Left hindlimb (tissue), 1 donor: ENCODE measurements at places on chromosomes 12 and 14.

DNA sequence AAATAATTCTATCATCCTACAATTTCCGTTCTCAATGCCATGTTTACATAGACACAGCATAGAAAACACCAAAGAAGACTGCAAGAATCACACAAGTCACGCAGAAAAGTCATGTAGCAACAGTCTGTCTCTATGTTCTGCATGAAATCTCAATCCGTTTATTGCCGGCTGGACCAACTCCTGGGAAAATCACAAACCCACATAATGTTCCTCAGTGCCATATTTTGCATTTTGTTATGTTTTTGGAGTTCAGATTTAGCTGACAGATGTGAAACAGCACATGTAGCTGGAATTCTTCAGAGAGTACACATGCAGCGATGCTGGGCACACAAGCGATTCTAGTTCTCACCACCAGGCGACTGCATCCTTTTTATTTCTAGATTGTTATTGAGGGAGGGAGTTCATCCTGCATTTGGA is 193.1 kb downstream of the APAF1 start:
- DNase-seq, result no peak

DNA sequence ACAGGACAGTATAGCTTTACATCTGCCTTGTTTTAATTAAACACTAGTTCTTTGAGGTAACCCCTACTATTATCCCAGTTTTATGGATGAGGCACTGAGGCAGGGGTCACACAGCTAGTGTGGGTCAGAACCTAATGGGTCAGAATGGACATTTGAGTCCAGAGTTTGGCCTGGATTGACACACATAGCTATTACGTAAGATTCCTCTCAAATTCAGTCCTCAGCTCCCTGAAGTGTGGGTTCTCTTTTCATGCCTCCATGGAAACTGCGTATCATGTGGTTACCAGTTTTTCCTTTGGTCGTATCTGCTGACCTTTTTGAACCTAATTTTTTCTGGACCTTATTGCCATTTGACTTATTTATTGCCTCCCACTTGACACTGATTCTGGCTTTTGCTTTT is 40.4 kb downstream of the PSEN1 start:
- no peak for DNase-seq

- DNase-seq, result no peak
Observed at GRCh38 chr12:110936367-110937103, 16.2 kb upstream of the MYL2 start.

DNA sequence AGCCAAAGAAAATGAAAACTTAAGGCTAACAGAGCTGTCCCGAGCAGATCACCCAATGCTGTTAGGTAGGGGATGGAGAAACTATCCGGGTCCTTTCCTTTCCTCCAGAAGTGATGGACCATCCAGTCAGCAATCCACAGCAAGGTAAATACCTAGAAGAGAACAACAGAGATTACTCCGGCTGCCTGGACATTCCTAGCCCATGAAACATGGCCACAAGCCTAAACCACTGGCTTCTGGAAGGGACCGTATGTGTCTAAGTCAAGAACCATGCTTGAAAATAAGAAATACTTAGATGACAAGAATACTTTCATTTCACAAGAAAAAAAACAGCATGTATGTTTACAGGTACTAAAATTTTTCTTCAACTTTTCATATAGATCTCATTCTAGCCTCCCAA is 152.9 kb downstream of the SLC41A2 start:
- no peak for DNase-seq

- peak; percentile 36 for DNase-seq
Observed at GRCh38 chr12:85273381-85274314, 6.4 kb upstream of the ALX1 start.

GRCh38 chr12:85424581-85425348 is 144.7 kb downstream of the ALX1 start:
- peak; percentile 36 for DNase-seq

DNA sequence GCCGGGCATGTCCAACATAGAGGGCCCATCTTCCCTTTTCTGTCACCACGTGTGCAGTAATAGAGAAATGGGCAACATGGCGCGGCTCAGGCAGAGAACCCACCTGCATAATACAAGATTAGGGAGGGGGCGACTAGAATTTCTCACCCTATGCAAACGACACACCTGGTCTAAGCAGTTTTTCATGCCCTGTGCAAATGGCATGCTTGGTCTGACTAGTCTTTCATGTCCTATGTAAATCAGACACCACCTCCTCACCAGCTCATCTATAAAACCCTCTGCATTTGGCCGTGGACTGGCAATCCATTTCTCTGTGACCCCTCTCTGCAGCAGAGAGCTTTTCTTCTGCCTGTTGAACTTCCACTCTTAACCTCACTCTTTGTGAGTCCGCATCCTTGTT is 180.2 kb upstream of the PZP start:
- DNase-seq, result no peak

DNA sequence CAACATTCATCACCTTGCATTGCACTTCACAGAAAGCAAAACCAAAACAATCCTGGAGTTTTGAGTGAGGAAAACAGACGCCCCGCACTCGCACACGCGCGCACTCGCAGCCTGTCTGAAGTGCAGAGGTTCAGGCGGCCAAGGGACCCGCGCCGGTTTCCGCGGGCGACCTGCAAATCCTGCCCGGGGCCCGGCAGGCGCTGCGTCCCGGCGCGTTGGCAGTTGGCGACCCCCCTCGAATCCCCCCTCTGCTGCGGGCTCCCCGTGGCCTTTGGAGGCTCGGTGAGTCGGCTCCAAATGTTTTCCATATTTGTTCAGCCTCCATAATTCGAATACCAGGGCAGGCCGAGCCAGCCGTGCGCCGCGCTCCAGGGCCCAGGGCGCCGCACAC is at the start of gene SSPN:
Gene SSPN, plus strand, starts transcription at position 324 of the 391 bp plus-strand sequence. CDS start 100 bp downstream, outside the sequence.
- peak; percentile 90 for DNase-seq

GRCh38 chr14:75247286-75247922 is 31.2 kb upstream of the FOS start:
- no peak for DNase-seq

DNA sequence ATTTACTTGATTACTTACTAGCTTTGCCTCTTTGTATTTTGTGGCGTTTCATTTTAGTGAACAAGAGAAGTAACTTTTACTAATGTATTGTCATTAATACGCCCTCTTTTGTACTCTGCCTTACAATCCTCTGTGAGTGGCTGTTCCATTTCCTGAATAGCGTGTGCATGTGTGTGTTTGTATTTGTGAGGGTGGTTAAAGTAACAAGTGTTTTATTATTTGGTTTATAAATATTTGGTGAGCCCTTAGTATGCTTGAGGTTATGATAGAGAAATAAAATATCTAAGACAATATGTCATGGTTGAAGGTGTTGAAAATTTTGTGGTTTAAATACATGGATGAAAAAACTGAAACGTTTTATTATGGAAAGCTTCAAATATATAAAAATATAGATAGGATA is 71.7 kb upstream of the REP15 start:
- DNase-seq, result no peak

DNA sequence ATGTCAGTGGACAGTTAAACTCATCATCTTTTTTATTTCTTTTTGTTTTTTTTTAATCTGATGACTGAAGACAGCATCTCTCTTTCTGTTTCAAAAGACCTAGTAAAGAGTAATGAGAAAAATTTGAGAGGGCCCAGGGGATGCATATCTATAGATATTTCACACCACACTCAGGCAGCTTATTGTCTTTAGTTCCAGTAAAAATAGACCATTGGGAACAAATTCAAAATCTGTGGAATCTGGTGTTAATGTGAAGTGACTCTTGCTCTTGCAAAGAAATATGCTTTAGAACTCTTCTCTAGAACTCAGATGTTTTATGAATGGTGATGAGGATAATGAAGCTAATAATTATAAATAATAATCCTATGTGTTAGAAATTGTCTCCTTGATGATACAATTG is 214.5 kb upstream of the ATP2B1 start:
- DNase-seq, result no peak

DNA sequence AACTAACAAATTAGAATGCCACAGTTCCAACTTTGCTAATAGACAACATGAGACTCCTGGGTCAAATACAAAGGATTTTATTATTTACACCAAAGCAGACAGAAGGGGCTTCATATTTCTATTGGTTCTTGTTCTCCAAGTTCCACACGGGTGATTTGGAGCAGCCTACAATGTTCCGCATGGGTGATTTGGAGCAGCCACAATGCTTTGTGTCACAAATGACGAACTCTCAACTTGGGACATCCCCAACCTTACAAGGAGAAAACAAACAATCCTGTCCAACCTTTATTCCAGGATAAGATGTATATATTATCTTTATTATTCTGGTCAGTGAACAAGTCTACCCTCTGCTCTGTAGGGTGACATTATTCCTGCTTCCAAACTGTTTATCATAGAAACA is 694.3 kb upstream of the MGAT4C start:
- DNase-seq, result no peak

DNA sequence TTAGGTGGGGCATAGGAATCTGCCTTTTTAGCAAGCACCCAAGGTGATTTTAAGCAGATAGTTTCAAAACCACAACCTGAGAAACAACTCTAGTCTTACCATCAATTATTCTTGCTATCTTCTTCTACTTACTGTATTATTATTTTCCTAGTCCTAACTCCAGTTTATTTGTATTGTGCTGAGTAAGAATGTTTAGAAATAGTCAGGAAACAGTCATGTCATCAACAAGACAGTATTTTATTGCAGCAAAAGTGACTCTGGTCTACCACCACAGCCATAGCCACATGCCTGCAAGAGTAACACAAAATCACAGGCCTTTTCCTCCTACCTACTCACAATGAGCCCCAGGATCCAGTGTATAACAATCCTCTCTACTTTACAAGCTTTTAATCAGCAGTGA is 46.3 kb upstream of the FLRT2 start:
- no peak for DNase-seq

- DNase-seq, result no peak
Observed at GRCh38 chr12:80422550-80422949, 21.5 kb upstream of the PTPRQ start.

DNA sequence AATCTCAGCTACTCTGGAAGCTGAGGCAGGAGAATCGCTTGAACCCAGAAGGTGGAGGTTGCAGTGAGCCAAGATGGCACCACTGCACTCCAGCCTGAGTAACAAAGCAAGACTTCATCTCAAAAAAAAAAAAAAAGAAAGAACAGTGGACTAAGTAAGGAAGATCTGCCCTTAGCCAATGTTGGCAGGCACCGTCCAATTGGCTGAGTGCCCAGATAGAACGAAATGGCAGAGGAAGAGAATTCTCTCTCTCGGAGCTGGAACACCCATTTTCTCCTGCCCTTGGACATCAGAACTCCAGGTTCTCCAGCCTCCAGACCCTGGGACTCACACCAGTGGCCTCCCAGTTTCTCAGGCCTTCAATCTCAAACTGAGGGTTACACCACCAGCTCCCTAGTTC is 49.9 kb downstream of the ESR2 start:
- DNase-seq, result no peak

DNA sequence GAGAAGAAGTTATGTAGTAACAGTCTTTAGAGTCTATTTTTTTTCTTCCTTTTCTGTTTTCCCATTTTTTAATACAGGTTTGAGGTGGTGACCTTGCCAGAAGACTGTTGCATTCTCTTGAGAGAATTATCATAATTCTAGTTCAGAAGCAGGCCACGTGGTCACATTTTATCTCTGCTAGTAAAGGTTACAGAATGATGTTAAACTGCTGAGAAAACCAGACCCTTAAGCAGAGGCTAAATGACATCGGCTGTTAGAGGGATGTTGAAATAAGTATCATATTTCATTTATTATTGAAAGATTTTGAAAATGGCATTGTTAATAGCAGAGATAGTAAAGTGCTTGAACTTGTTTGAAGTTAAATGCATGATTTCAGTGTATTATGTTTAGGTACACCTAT is 49.2 kb downstream of the BRMS1L start:
- DNase-seq, result no peak

GRCh38 chr14:97380539-97380941 is 583.4 kb downstream of the VRK1 start:
- no peak for DNase-seq

DNA sequence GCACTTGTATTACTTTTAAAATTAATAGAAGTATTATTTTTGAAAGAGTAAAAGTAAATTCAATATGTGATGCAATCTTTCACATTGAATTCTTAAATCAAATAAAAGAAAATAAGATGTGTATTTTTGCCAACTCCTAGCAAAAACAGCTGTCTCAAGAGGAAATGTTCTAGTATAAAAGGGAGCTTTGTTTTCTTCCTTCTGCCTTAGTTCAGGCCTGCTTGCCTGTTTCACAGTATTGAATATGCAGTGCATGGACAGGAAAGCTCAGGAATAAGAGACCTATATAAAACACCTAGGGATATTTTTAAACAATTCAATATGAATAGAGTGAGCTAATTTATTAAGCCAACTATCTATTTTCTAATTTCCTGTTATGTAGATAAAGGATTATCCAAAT is 294.8 kb upstream of the G2E3 start:
- DNase-seq, result no peak

- DNase-seq, result peak; percentile 18
Observed at GRCh38 chr14:104118006-104118844, 20.2 kb upstream of the KIF26A start.

DNA sequence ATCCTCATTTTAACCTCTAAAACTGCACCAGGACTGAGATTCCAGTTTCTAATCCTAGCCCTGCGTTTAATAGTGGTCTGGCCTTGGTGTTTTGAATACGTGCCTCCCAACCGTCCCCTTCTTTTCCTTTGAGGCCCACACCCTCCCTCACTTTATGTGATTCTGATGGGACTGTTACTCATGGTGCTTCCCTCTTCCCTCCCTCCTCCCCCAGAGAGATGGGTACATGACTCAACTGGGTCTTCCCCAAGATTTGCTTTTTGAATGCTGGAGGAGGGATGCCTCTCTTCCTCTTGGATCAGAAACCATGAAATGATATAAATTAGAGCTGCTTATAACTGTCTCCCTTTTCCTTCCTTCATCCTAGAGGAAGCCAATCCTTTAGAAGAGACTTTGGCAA is 8.2 kb upstream of the PPP2R5E start:
- DNase-seq, result no peak

DNA sequence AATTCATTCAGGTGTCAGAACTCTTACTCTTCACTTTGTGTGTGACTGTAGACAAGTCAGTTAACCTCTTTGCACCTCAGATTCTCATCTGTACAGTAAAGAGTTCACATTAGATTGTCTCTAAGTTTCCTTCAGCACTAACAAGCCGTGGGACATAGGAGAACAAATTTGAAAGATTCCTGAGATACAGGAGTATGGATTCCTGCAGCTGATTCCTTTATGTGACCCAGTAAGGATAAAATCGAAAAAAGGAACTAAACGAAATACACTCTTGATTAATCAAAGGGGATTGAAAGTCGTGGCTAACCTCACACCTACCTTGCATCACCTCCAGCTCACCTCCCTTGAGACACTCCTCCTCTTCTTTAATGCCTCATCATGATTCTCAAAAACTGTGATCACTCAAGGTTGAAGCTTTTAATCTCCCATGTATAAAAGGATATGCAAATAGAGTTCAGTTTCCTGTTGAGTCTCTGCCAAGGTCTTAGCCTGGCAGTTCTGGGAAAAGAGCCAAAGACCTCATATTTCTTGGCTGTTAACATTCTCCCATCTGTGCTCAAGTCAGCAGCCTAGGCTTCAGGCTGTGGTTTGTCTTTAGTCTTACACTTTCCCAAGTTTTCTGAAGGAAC is 156.6 kb downstream of the DAD1 start:
- peak; percentile 62 for DNase-seq

- no peak for DNase-seq
Observed at GRCh38 chr12:30622509-30622908, 73.2 kb downstream of the IPO8 start.
